ENCODE measurements at places on chromosomes 13 and 19.

- DNase-seq, result no peak
These were observed 17.2 kb downstream of the BRD4 start for GRCh38 chr19:15315101-15315500.

DNA sequence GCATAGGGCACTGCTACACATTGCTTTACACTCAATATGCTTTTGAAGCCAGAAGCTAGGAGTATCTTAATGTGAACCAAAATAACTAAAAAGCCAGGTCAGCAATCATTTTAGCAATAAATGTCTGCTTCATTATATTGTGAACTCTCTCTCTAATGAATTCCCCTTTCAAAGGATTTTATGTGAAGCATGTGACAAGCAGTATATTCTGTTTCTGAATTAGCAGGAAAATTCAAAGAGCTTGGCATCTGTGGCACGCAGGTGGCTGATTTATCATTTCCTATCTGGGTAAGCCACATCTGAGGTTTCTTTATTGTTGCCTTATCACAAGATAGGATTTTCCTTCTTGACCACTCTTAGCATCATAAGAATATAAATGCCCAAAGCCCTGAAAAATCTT is 56.8 kb upstream of the KLF12 start:
- DNase-seq, result peak; percentile 9

GRCh38 chr13:101930331-101930730 is 471.5 kb downstream of the FGF14 start:
- DNase-seq, result no peak

- no peak for DNase-seq
These were observed 29.5 kb upstream of the SLC7A1 start for GRCh38 chr13:29624997-29625396.

Measured in CD4-positive, alpha-beta T cell treated with Interleukin-21 for 1 hour (primary cell).